ENCODE measurements at places on chromosomes 6 and 20. TPM values are rescaled to one million over a fixed set of nuclear protein-coding genes. Genes with fewer than 3 reads are reported as not detected.

DNA sequence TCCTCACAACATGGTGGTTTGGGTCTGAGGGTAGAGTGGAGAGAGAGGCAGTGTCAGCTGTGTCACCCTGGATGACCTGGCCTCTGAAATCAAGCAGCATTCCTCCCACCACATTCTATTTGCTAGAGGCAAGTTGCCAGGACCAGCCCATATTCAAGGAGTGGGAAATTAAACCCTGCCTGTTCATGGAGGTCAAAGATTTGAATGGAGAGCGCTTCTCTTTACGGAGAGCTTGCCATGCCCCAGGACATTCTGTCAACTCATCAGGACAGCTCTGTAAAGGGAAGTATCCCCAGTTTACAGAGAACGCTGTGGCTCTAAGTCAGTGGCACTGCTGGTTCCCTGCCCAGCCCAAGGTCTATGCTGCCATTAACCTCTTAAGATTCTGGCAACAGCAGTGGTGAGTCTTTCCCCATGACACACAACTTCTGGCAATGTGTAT is 90.0 kb upstream of the INSM1 start:
- H3K27me3 ChIP-seq, result peaks cover 2% of the 10 kb centered on the region
- no peaks in the 10 kb centered on the region for H3K4me1 ChIP-seq
- DNase-seq, result no peak
- H3K27ac ChIP-seq, result no peak overlapping the region
- H3K4me3 ChIP-seq, result no peak overlapping the region

GRCh38 chr20:48158014-48158413 is 372.7 kb upstream of the SULF2 start:
- H3K36me3 ChIP-seq, result peaks cover 4% of the 10 kb centered on the region
- H3K27me3 ChIP-seq, result peaks cover 3% of the 10 kb centered on the region
- H3K4me1 ChIP-seq, result no peaks in the 10 kb centered on the region
- no peak overlapping the region for H3K27ac ChIP-seq

GRCh38 chr6:31829633-31830283 is 2.2 kb downstream of the HSPA1B start:
- peaks cover 17% of the 10 kb centered on the region for H3K4me1 ChIP-seq
- peak overlapping the region; percentile 91 for H3K4me3 ChIP-seq
- DNase-seq, result no peak
- no peaks in the 10 kb centered on the region for H3K36me3 ChIP-seq
- peaks cover 3% of the 10 kb centered on the region for H3K27me3 ChIP-seq
- peak overlapping the region; percentile 51 for H3K27ac ChIP-seq

DNA sequence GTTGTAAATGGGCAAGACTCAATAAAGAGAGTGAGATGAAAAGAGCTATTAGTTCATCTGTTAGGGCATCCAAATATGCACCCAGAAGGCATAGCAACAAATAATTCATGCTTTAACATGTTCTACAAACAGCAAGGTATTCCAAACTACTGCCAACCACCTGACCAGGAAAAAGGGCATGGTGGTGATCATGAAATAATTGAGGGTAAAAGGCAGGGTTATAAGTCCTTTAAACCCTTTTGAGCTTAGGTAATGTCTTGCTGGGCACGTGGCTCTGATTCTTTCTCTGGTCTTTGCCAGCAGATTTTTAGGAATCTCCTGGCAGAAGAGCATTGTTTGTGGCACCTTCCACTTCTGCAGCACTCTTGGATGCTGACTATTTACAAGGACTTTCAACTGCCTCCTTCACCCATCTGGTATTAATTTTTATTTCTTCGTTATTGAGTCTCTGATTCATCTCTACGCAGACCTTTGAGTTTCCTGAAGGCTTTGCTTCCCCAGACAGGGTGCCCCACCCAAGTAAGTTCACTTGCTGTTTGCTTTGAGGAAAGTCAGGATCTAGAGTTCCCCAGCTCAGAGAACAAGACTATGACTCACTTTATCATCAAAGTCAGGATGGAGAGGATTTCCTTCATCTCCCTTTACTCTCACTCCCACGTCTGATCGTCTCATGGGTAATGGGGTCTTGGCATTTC is 83.4 kb upstream of the NEDD9 start:
- H3K27me3 ChIP-seq, result peaks cover 10% of the 10 kb centered on the region
- no peak overlapping the region for H3K4me3 ChIP-seq
- DNase-seq, result no peak
- no peak overlapping the region for H3K27ac ChIP-seq
- H3K36me3 ChIP-seq, result no peaks in the 10 kb centered on the region
- H3K4me1 ChIP-seq, result peaks cover 2% of the 10 kb centered on the region

DNA sequence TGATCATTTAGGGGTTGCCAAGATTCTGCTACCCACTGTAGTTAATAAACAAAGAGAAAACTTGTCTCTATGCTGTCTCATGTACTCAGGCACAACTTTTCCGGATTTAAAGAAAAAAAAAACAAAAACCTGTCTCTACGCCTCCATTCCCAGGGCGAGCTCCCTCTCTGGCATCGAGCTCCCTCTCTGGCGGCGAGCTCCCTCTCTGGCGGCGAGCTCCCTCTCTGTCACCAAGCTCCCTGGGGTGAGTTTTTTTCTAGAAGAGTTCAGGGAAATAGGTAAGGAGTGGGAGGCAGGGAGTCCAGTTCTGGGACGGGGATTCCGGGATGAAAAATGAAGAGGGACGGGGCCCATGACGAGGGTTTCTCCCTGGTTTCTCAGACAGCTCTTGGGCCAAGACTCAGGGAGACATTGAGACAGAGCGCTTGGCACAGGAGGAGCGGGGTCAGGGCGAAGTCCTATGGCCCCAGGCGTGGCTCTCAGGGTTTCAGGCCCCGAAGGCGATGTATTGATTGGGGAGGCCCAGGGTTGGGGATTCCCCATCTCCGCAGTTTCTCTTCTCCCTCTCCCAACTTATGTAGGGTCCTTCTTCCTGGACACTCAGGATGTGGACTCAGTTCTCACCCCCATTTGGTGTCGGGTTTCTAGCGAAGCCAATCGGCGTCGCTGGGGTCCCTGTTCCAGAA is 16.5 kb upstream of the HLA-A start:
- peak overlapping the region; percentile 87 for H3K4me3 ChIP-seq
- H3K4me1 ChIP-seq, result peaks cover 6% of the 10 kb centered on the region
- H3K27me3 ChIP-seq, result peaks cover 14% of the 10 kb centered on the region
- no peak overlapping the region for H3K27ac ChIP-seq

- H3K4me3 ChIP-seq, result no peak overlapping the region
- H3K27ac ChIP-seq, result no peak overlapping the region
- H3K36me3 ChIP-seq, result no peaks in the 10 kb centered on the region
- H3K27me3 ChIP-seq, result no peaks in the 10 kb centered on the region
Measured at GRCh38 chr20:9203081-9203447, 134.2 kb downstream of the PLCB4 start.

GRCh38 chr6:139149383-139149782 is 14.5 kb downstream of the HECA start:
- H3K4me1 ChIP-seq, result peaks cover 15% of the 10 kb centered on the region
- no peak for DNase-seq
- H3K27ac ChIP-seq, result no peak overlapping the region

Gene CAP2
- 4.4 TPM for total RNA-seq

Gene L3MBTL3
- total RNA-seq, result 47.9 TPM

Gene RWDD1
- total RNA-seq, result 38.0 TPM

Measured in endothelial cell (in vitro differentiated cells).